ENCODE measurements at places on chromosomes 13 and 19.

GRCh38 chr19:7925171-7925851 is 624 bp downstream of the CTXN1 start:
- peak; percentile 72 for DNase-seq

DNA sequence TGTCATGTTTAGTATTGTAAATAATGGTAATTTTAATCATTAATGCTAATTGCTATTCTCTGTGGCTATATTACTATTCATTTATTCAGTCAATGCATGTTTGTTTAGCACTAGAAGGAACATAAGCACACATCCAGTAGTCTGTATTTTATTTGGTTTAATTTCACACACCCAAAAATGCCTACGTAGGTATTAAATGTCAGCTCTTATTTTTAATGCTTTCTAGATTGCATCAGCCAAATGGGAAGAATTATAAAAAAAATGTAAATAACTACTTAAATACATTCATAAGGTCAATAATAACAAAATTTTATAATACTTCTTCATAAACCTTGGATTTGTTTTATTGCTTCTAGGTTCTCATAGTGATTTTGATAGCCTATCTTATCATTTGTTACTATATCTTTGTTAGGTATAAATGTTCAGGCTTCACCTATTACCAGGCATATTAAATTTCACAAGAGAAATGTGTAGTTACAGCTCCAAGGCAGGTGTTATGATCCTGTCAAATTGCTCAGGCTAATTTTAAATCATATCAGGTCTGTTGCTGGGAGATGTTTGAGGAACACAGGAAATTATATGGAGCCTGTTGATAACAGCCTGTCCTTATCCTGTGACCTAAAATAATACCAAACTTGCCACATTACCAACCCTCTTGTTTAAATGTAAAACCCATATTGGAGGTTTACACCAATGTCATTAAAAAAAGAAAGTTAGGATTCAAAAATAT is 34.4 kb downstream of the ITGBL1 start:
- DNase-seq, result peak; percentile 20

GRCh38 chr19:31583148-31583547 is 233.9 kb upstream of the TSHZ3 start:
- DNase-seq, result no peak

- no peak for DNase-seq
These were observed 27.1 kb downstream of the C19orf47 start for GRCh38 chr19:40321076-40321475.

DNA sequence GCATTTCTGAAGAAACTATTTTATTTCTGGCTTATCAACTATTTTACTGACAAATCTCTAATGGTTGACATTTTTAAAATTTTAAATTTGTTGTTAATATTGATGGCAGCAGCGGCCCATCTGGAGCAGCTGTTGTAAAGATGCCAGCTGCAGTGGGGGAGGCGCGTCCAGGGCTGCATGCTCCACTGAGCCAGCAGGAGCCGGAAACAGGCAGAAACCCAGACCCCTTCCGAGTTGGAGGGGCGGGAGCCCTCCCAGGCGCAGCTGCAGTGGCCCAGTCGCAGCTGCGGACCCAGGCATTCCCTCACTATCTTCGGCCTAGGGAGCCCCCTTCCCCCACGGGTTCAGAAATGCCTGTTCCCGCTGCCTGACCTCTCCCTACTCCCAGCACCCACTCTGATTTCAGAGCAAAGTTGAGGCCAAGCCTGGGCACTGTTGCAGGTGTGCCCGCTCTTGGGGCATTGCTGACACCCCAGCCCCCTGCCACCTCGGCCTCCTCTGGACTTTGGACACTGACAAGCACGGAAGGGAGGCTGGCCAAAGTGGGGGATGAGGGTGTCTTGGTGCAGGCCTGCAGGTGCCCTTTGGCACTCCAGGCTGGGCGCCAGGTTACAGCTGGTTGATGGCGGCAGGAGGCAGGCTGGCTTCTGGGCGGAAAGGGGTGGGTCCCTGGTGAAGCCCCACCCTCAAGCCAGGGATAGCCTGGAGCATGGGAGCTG is 69.2 kb downstream of the PIBF1 start:
- no peak for DNase-seq

DNA sequence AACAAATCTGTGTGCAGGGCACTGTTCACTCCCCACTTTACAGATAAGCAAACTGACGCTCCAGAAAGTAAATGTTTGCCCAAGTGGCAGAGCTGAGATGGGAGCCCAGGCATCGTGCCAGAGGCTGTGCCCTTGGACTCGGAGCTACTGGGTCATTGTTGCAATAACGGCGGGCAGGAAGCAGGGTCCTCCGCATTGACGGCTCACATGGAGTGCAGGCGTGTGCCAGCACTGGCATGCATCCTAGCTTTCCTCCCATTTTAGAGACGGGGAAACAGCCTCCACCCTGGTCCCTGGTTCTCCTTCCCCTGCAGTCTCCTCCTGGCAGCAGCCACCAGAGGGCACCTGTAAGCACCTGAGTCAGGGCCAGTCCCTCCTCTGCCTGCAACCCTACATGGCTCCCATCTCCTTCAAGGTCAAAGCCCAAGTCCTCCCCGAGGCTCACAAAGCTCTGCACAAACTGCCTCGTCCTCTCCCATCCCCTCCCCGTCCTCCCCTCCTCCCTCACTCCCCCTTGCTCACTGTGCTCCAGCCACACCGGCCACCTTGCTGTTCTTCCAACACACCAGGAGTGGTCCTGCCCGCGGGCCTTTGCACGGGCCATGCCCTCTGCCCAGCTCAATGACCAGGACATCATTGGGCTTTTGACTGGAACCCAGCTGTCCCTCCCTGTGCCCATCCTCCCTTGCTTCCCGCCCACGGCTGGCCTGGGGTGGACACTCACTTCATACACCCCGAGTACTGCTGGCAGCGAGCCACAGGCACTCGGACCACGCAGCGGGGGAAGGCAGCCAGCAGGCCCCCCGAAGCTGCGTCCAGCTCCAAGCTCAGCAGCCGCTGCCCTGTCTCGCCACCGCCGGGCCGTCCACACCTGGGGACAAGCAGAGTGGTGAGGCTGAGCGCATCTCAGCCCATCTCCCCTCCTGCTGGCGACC is 7.7 kb upstream of the LRG1 start:
- no peak for DNase-seq
